ENCODE measurements at places on chromosomes 6 and 20.

DNA sequence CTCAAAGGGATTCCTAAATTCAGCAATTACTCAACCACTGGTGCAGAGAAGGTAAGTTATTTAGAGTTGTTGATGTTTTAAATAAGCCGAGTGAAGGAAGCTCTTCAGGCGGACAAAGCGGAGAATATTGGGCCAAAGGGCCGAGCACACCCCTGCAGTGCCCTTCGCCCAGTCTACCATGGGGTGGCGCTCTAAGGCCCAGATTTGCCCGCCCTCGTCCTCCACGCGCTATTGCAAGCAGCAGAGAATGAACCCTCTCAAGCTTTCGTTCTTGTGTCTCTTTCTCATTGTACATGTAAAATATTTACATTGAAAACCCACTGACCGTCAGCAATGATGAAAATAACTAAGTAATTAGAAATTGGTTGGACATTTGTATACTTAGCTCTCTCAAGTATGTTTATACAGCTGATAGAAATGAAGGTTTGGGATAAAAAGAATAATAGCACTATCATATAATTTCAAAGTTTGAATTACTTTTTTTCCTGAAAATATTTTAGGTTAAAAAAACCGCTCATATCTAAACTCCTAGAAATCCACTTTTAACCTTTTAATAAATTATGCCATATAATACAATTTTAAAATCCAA is 195.0 kb upstream of the CEP162 start:
- no peaks in the 10 kb centered on the region for H3K27me3 ChIP-seq
- no peak overlapping the region for H3K27ac ChIP-seq
- DNase-seq = no peak
- no peak overlapping the region for H3K4me3 ChIP-seq

DNA sequence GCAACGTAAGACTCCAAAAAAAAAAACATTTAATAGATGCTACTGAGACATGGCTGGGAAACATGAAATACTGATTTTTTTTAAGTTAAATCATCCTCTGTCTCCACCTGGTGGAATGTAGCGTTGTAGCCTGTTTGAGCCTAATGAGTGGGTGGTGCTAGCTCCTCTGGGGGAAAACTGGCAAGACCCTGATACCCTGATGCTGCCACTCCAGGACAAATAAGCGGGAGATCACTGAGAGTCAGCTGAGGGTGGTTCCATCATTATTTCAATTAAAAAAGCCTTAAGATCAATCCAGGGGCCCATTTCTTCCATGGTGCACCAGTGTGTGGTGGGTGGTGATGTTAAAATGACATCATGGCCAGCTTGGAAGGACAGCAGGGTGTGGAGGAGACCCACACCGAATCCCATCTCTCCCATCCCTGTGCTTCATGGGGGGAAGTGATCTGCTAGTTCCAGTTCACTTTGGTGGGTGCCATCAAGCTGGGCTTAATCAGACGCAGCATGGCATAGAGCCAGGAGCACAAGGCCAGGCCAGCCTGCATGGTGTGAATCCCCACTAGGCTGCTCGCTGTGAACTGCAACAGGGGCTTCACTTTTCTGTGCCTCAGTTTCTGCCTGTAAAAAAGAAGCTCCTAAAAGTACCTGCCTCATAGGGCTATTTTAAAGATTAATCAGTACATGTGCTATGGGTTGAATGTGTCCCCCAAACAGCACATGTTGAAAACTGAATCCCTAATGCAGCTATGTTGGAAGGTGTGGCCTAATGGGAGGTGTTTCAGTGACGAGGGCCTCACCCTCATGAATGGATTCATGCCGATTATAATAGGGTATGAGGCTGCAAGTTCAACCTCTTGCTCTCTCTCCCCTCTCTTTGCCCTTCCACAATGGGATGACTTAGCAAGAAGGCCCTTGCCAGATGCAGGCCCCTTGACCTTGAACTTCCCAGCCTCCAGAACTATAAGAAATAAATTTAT is 13.0 kb upstream of the MRPS10 start:
- no peaks in the 10 kb centered on the region for H3K27me3 ChIP-seq
- no peaks in the 10 kb centered on the region for H3K4me1 ChIP-seq
- DNase-seq = no peak
- H3K36me3 ChIP-seq = peaks cover 9% of the 10 kb centered on the region

GRCh38 chr20:23585808-23586734 is 17.8 kb upstream of the CST9L start:
- no peak overlapping the region for H3K4me3 ChIP-seq

DNA sequence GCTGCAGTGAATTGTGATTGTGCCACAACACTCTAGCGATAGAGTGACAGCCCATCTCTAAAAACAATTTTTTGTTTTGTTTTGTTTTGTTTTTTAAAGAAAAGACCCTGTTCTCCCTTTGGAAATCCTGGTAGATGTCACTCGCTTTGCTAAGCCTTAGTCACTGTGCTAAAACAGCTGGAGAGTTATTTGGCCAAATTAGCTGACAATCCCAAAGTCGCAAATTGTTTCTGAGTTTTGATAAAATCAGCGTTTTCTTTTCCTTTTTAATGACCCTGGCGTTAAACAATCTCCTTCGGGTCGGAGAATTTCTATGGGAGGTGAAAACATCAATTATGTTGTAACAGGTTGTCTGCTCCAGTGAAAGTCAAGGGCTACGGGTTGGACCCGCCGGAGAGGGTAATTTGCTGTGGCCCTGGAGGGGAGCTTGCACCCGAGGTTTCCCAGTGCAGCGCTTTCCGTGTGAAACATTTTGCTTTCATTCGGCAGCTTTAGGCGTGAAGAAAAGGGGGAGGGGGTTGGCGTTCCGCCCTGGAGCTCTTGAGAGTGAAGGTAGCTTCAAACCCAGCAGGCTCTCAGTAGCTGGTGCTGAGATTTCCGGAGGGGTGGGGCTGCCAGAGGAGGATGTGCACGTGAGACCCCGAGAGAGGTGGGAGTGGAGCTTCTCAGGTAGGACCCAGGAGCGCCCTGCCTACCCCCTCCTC is 296.6 kb downstream of the PHACTR1 start:
- peaks cover 31% of the 10 kb centered on the region for H3K27me3 ChIP-seq
- peak overlapping the region; percentile 74 for H3K4me3 ChIP-seq
- DNase-seq = no peak
- H3K27ac ChIP-seq = no peak overlapping the region
- H3K36me3 ChIP-seq = no peaks in the 10 kb centered on the region

DNA sequence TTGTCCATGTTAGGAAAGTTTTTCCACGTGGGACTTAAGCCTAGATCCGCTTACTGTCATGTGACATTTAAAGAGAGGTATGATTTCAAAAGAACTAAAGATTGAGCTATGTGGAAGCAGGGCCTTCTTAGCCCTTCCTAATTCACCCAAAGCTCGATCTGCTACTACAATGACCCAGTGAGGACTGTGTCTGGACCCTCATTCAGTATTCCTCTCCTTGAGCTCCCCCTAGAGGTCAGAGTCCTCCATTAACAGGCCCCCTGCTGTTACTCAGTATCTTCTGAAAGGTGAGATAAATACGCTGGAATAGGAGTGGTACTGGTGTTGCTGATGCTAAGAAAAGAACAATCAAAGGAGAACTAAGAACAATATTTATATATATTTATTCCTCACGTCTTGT is 414.0 kb downstream of the GJA1 start:
- no peak overlapping the region for H3K4me3 ChIP-seq
- H3K36me3 ChIP-seq = no peaks in the 10 kb centered on the region
- H3K4me1 ChIP-seq = no peaks in the 10 kb centered on the region
- H3K27ac ChIP-seq = no peak overlapping the region
- no peak for DNase-seq

GRCh38 chr6:3910106-3910663 is 61.0 kb downstream of the FAM50B start:
- no peak for DNase-seq
- no peak overlapping the region for H3K4me3 ChIP-seq
- no peaks in the 10 kb centered on the region for H3K36me3 ChIP-seq
- H3K27ac ChIP-seq = no peak overlapping the region
- no peaks in the 10 kb centered on the region for H3K4me1 ChIP-seq
- peaks cover 14% of the 10 kb centered on the region for H3K27me3 ChIP-seq

- no peak for DNase-seq
- H3K27ac ChIP-seq = no peak overlapping the region
- H3K4me1 ChIP-seq = peaks cover 3% of the 10 kb centered on the region
- no peak overlapping the region for H3K4me3 ChIP-seq
- no peaks in the 10 kb centered on the region for H3K36me3 ChIP-seq
These were observed 4.2 kb upstream of the ANGPT4 start for GRCh38 chr20:920311-920710.

- peaks cover 9% of the 10 kb centered on the region for H3K36me3 ChIP-seq
- peaks cover 20% of the 10 kb centered on the region for H3K4me1 ChIP-seq
- DNase-seq = no peak
- peak overlapping the region; percentile 92 for H3K27ac ChIP-seq
- H3K4me3 ChIP-seq = peak overlapping the region; percentile 96
- H3K27me3 ChIP-seq = no peaks in the 10 kb centered on the region
These were observed 1.5 kb downstream of the SLC9A8 start for GRCh38 chr20:49814057-49814694.

- peaks cover 23% of the 10 kb centered on the region for H3K4me1 ChIP-seq
- H3K4me3 ChIP-seq = peak within 1 kb of the TSS; percentile 93
- H3K36me3 ChIP-seq = peaks cover 6% of the 10 kb centered on the region
- H3K27ac ChIP-seq = peak within 1 kb of the TSS; percentile 95
These were observed at the start of gene RIPK1 for GRCh38 chr6:3068329-3069214. Gene RIPK1 (plus strand): TSS chr6:3068494. CDS start chr6:3076824, 8,330 bp downstream.

- DNase-seq = no peak
- no peak overlapping the region for H3K27ac ChIP-seq
- no peaks in the 10 kb centered on the region for H3K27me3 ChIP-seq
- H3K4me1 ChIP-seq = no peaks in the 10 kb centered on the region
- no peak overlapping the region for H3K4me3 ChIP-seq
These were observed 881.9 kb downstream of the QKI start for GRCh38 chr6:164296411-164296810.

DNA sequence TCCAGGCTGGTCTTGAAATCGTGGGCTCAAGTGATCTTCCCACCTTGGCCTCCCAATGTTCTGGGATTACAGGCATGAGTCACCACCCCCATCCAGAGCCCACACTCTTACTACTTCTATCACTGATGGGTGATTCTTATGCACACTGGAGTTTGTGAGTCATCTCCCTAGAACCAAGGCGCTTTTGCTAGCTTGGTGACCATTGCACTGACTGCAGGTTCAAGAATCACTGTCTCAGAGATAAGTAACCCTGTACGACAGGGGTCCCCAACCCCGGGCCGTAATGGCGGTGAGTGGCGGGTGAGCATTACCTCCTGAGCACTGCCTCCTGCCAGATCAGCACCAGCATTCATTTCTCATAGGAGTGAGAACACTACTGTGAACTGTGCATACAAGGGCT is 118.8 kb downstream of the MAP3K7 start:
- DNase-seq = no peak
- no peak overlapping the region for H3K4me3 ChIP-seq
- H3K4me1 ChIP-seq = peaks cover 5% of the 10 kb centered on the region
- no peaks in the 10 kb centered on the region for H3K36me3 ChIP-seq

- no peak for DNase-seq
- H3K4me1 ChIP-seq = no peaks in the 10 kb centered on the region
- H3K27ac ChIP-seq = no peak overlapping the region
- H3K4me3 ChIP-seq = no peak overlapping the region
- H3K36me3 ChIP-seq = no peaks in the 10 kb centered on the region
These were observed 378.0 kb downstream of the CD109 start for GRCh38 chr6:74073999-74074398.

GRCh38 chr6:142942238-142942637 is 2.7 kb downstream of the HIVEP2 start:
- no peak overlapping the region for H3K4me3 ChIP-seq
- H3K27ac ChIP-seq = peak overlapping the region; percentile 98
- no peak for DNase-seq
- H3K4me1 ChIP-seq = peaks cover 27% of the 10 kb centered on the region
- no peaks in the 10 kb centered on the region for H3K36me3 ChIP-seq

GRCh38 chr6:129708496-129709195 is 1.3 kb downstream of the ARHGAP18 start:
- H3K4me1 ChIP-seq = peaks cover 26% of the 10 kb centered on the region
- H3K27me3 ChIP-seq = no peaks in the 10 kb centered on the region
- peak overlapping the region; percentile 90 for H3K4me3 ChIP-seq
- DNase-seq = no peak
- H3K27ac ChIP-seq = no peak overlapping the region
- peaks cover 3% of the 10 kb centered on the region for H3K36me3 ChIP-seq

DNA sequence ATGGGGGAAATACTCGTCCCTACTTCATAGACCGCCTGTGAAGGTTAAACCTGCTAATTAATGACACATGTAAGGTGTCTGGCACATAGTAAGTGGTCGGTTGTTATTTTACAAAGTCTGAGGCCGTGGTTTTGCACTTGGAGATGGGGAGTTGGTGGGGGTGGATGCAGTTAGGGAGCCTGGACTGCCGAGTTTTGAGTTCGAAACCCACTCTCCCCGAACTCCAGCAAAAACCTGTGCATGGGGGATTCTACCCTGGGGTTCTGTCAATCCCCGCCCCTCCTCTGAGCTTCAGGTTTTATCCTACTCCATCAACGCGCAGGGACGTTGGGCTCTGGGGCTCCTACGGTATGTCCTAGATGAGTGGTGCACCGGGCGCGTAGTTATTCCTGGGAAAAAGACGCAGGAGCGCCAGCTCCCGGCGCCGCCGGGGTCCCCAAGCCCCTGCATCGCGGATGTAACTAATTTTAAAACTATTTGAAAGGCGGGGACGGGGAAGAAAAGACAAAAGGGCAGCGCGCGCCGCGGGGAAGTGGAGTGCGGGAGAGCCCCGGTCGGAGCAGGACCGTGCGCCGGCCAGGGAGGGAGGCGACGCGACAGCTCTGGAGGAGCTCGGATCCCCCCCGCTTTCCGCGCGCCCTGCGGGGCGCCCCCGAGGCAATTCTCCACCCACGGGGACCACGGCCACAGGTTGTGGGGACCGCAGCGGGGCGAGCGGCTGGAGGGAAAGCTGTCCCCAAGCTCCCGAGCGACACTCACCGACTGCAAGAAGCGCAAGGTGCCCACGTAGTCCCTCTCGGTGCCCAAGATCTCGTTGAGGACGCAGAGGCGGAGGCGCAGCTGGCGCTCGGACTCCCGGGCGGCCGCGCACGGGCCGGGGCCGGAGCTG is 672 bp downstream of the PREX1 start:
- H3K27me3 ChIP-seq = no peaks in the 10 kb centered on the region
- H3K4me3 ChIP-seq = peak overlapping the region; percentile 95
- peaks cover 53% of the 10 kb centered on the region for H3K4me1 ChIP-seq
- H3K36me3 ChIP-seq = no peaks in the 10 kb centered on the region
- no peak for DNase-seq

DNA sequence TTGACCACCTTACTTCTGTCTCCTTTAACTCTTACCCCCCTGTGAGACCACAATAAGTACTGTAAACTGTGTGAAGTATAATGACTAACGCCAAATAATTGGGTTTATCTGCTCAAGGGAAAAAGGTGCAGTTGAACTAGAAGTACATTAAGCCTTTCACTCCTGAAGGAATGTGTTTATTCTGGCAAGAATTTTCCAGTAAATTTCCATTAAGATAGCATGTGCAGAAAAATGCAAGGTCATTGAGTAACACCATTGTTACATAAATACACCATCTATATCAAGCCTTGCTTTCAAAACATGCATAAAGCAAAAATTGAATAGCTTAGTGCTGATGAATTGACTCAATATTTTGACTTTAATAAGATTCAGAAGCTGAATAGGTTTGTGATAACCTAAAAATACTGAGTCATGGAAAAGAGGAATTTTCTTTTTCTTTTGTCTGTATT is 65.4 kb downstream of the ARHGAP18 start:
- peak overlapping the region; percentile 48 for H3K27ac ChIP-seq
- H3K36me3 ChIP-seq = no peaks in the 10 kb centered on the region
- H3K4me1 ChIP-seq = no peaks in the 10 kb centered on the region
- no peak overlapping the region for H3K4me3 ChIP-seq
- DNase-seq = no peak

Measured in memory B cell (primary cell).